Activated naive CD8-positive, alpha-beta T cell treated with anti-CD3 and anti-CD28 coated beads, Interleukin-2, amount 10 ng/mL, durations not matched to agents 7 days and 5 days (primary cell): ENCODE measurements at places on chromosomes 1 and 21.

DNA sequence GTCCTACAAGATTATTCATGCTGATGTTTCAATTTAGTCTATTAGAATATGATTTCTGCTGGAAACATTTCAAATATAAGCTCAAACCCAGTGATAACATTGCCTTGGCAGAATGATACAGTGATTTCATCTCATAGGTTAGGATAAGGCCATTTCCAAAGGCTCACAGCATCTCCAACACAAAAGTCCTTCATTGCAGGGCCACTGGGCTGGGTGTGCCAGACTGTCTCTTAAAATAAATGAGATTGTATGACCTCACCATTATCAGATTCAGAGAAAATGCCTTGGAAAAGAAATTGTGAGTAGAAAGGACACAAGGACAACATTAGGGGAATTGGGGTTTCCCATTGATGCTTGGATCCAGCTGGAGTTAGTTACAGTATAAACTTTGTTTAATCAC is 30.4 kb downstream of the NGF start:
- no peaks in the 10 kb centered on the region for H3K4me1 ChIP-seq
- no peak overlapping the region for H3K4me3 ChIP-seq
- H3K27ac ChIP-seq: no peak overlapping the region
- H3K27me3 ChIP-seq: no peaks in the 10 kb centered on the region
- no peaks in the 10 kb centered on the region for H3K36me3 ChIP-seq
- DNase-seq: no peak

GRCh38 chr1:109792056-109792831 is 28.5 kb upstream of the EPS8L3 start:
- DNase-seq: peak; percentile 30
- peak overlapping the region; percentile 85 for H3K27ac ChIP-seq
- H3K4me3 ChIP-seq: no peak overlapping the region

DNA sequence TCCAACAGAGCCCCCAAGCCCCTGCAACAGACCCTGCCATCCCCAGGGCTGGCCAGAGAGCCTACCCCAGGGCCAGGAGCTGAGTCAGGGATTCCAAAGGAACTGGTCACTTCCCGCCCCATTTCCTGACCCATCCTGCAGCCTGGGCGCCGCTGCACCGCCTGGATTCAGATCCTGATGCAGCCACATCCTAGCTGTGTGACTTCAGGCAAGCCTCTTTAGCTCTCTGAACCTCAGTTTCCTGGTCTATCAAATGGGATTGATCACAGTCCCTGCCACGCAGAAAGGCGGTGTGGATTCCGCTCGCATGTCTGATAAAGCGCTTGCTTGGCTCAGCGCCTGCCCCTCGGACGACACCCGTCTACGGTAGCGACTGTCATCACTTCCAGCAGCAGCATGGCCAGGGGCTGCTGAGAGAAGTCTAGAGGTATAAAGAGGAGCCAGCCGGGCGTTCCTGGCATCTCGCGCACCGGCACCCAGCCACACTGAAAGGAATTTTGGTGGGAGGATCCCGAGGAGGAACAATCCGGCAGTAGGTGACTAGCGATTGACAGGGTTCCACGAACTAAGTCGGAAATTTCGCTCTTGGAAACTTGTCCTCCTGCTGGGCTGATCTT is 10.1 kb downstream of the EPHA2 start:
- H3K4me3 ChIP-seq: no peak overlapping the region
- peaks cover 5% of the 10 kb centered on the region for H3K4me1 ChIP-seq
- H3K36me3 ChIP-seq: no peaks in the 10 kb centered on the region
- DNase-seq: no peak

DNA sequence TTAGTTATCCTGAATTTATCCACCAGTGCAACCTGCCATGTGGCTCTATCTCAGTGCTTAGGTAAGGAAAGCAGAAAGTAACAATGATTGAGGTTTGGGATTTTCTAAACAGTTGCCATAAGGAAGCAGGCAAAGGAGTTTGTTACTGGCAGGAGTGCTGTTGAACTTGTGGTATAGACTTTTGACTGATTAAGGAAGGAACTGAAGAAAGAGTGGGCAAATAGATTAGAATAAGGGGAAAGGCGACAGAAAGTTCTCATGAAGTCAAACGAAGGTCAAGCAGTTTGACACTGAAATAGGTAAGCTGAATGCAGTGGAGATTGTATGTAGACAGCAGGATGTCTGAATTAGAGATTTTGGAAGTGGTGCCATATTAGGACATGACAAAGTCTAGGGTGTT is 24.2 kb upstream of the CR2 start:
- no peak for DNase-seq
- no peaks in the 10 kb centered on the region for H3K4me1 ChIP-seq
- no peak overlapping the region for H3K4me3 ChIP-seq
- peaks cover 13% of the 10 kb centered on the region for H3K27me3 ChIP-seq
- H3K27ac ChIP-seq: no peak overlapping the region

DNA sequence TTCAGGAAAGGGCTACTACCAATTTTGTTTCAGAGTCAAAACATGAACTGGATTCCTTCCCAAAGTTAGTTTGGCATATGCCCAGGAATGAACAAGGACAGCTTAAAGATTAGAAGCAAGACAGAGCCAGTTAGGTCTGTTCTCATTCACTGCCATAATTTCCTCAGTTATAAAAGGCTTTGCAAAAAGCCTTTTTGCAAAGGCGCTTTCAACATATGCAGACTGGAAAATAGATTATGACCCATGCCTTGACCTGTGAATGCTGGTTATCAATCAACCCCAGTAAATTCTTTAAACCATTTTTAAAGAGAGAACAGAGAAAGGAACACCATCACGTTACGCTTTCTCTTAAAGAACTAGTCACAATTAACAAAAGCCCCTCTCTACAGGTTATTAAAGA is 1.7 kb upstream of the FRRS1 start:
- DNase-seq: no peak
- H3K27ac ChIP-seq: no peak overlapping the region
- peaks cover 10% of the 10 kb centered on the region for H3K4me1 ChIP-seq

DNA sequence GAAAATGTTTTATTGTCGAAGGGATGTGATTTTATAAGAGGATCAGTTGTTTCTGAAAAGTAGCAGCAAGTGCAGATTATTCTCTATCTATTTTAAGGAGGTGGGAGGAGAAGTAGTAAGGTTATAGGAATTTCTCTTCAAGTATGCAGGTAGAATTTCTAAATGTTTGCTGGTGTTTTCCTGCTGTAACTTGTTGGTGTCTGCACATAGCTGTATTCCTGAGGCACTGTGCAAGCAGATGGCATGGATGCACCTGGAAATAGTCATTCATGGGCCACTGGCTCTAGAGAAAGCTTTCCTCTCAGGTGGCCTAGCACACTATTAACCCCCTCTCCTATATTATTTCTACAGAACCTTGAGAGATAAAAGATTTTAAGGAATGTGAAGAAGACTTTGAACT is 30.3 kb upstream of the PODN start:
- no peak overlapping the region for H3K27ac ChIP-seq
- H3K27me3 ChIP-seq: no peaks in the 10 kb centered on the region
- DNase-seq: no peak
- H3K4me3 ChIP-seq: no peak overlapping the region

- no peak for DNase-seq
- H3K27me3 ChIP-seq: no peaks in the 10 kb centered on the region
- no peak overlapping the region for H3K4me3 ChIP-seq
- H3K36me3 ChIP-seq: peaks cover 2% of the 10 kb centered on the region
- H3K4me1 ChIP-seq: peaks cover 3% of the 10 kb centered on the region
Measured at GRCh38 chr1:172287208-172287607, 133.3 kb upstream of the C1orf105 start.
